Sciatic nerve (tissue), 2 donors: ENCODE measurements at places on chromosomes 3 and 15. TPM values are rescaled to one million over a fixed set of nuclear protein-coding genes. Genes with fewer than 3 reads are reported as not detected.

DNA sequence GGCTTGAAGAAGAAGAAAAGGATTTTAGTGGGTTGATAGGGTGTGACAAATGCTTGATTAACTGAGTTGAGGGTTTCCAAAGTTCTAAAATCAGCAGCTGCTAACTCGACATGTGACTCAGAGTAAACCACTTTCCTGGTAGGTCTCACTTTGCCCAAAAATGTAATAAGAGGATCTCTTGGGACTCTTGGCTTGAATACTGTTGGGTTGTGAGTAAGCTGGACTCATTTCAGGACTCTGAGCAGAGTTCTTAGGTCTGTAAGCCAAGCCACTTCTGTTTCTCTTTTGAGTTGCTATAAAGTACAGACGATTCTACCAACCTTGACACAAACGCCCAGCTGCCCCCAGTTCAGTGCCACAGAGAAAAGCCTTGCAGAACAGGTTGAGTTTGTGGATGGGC lies 241.1 kb downstream of the ZNF621 start:
- DNase-seq = no peak

- DNase-seq = no peak
These were observed 37.4 kb upstream of the PCSK6 start for GRCh38 chr15:101526890-101527289.

DNA sequence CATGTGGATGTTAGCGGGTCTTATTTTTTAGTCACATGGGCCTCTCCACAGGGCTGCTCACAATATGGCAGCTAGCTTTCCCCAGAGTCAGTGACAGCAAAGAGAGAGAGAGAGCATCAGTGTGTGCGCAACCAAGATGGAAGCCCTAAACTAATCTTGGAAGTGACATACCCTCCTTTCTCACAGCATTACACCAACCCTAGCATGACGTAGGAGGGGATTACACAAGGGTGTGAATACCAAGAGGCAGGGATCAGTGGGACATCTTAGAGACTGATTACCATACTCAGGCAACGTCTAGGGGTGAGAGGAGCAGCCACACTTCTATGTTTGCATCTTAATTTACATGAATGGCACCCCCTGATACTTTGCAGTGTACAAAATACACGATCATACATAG lies 3.5 kb upstream of the UBE2E2 start:
- no peak for DNase-seq

- DNase-seq = no peak
These were observed 31.5 kb upstream of the MLF1 start for GRCh38 chr3:158539414-158540014.

DNA sequence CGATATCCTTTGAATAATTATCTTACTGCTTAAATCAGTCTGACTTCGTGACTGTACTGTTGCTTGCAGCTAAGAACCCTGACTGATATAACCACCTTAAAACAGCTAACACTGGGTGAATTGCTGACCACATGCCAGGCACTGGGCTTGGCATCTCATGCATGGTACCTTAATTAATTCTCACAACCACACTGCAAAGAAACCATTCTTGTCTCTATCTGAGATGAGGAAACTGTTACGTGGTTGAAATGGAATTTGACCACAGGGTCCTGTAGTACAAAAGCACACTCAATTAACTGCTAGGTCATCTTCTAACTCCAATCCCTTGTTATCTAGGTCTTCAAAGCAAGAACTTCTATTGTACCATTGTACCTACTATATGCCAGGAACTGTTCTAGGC lies 92.7 kb upstream of the PRICKLE2 start:
- DNase-seq = no peak

- no peak for DNase-seq
These were observed 993 bp upstream of the GRAMD2A start for GRCh38 chr15:72198356-72199204.

DNA sequence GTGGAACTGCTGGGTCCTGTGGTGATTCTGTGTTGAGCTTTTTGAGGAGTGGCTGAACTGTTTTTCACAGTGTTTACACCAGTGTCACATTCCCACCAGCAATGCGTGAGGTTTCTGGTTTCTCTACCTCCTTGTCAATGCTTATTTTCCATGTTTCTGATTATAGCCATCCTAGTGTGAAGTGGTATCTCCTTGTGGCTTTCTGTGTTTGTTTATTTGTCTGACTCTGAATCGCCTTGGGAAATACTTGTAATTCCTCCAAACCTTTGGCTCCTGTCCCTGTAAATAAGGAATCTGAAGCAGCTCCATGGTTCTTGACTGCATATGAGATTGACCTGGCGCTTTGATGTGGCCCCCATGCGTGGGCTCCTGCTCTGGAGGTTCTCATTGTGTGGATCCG lies 20.6 kb downstream of the FAN1 start:
- DNase-seq = no peak

- no peak for DNase-seq
These were observed 487.2 kb downstream of the CNTN3 start for GRCh38 chr3:74127256-74127655.

DNA sequence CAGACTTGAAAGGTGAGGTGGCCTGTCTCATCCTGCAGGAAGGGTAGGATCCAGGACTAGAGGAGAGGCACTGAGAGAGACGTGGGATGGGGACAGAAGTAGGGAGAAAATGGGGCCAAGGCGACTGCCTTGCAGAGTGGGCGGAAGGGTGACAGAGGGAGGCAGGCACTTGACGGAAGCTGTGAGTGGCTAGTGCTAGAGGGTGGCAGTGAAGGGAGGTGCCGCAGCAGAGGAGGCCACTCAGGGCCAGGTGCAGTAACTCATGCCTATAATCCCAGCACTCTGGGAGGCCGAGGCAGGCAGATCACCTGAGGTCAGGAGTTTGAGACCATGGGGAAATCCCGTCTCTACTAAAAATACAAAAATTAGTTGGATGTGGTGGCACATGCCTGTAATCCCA lies 7.3 kb downstream of the CCDC33 start:
- no peak for DNase-seq

DNA sequence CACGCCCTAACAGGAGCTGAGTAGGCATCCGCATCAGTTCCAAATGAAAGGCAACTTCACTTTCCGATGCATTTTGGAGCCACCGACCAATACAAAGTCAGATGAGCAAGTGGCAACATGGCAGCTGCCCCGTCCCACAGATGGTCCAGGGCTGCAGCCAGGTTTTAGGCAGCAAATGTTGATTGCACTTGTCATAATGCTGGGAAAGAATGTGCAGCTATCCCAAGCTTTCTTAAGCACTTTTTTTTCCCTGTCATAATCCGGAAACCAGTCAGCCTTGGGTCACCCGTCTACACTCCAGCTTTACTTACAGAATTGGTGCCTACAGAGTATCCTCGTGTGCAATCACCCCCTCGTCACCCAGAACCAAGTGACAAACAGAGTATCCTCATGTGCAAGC lies 147.7 kb downstream of the CHSY1 start:
- no peak for DNase-seq

DNA sequence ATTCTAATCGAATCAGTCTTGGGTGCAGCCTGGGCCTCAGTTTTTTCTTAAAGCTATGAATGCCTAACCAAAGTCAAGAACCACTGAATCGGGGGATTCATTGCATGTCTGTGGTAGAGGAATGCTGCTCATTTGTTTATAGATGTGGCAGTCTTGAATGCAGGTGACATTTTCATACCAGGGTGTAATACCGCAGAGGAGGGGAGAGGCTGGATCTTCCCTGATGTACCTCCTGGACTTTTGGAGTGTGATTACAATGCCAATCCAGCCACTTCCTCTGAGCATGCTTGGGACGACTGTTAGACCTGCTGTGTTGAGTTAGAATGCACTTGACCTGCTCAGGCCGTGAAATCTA lies 42.7 kb downstream of the GOLGA6A start:
- no peak for DNase-seq

DNA sequence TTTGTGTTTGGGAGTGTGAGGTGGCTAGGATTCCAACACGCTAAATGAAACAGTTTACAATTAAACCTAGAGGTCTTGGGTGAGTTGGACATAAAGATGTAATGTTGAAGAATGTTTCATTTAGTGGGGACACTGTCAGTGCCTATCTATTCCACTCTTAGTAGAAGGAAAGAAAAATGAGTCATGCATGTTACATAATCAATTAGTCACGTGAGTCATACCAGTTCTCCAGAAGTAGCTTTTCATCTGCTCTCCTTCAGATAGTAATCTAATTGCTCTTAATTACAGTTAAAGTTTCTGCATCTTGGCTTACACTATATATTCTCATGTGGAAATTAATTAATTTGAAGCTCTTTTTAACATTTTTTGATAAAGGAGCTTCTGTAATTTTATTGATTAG lies 115.7 kb upstream of the P2RY1 start:
- DNase-seq = no peak

DNA sequence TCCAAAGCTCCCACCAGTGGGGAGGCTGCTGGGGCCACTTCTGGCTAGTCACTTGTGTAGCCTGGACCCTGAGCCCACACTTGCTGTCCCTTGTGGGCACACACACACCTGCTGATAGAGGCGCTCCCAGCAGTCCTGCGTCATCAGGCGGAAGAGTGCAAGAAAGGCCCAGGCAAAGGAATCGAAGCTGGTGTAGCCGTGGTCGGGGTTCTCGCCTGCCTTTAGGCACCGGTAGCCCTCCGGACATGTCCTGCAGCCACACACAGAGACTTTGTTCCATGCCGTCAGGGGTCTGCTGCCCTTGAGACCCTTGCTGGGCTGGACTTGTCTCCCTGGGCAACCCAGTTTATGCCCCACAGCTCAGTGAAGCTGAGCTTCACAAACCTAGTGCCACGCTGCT lies 42.9 kb downstream of the SCN5A start:
- DNase-seq = no peak

- DNase-seq = no peak
These were observed 103.1 kb upstream of the PTX3 start for GRCh38 chr3:157333551-157333991.

DNA sequence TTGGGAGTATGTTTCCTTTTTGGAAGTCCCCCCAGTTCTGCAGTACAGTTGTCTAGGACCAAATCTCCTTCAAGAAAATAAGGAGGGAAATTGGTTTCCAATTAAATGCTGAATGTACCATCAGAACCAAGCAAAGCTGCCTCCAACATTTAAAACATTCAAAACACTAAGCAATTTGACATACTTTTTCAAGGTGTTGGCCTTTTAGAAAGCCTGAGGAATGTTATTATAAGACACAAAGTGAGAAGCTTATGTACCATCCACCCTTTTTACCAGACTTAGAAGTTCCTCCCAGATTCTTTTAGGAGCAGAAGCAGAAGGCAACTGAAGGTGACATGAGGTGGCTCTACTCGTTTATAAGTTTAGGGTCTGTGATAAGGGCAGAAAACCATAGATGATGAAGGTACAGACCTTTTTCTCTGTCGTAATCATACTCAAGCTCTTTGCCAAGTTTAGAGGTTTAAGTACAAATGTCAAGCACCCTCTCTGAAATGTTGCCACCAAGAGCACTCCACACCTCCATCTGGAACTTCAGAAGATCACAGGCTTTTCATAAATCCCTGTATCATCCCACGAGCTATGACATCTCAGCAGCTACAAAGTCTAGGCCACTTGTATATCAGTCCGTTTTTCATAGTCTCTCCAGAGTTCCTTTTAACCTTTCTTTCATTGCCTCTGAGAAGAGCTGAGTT lies 282.5 kb upstream of the THBS1 start:
- no peak for DNase-seq

The GPR149 gene
- total RNA-seq = not detected

The HMCES gene
- 36.6 TPM for total RNA-seq

The DUOX2 gene
- total RNA-seq = 1.5 TPM

The CADM2 gene
- 60.8 TPM for total RNA-seq

The OR5H1 gene
- total RNA-seq = not detected

The EXD1 gene
- total RNA-seq = not detected

The MKRN3 gene
- 2.3 TPM for total RNA-seq

The OIP5 gene
- total RNA-seq = 0.40 TPM

The MRPS22 gene
- total RNA-seq = 27.6 TPM

The SYNPR gene
- not detected for total RNA-seq

The CHRM5 gene
- total RNA-seq = 0.18 TPM
